ENCODE measurements at places on chromosomes 7 and 10.

DNA sequence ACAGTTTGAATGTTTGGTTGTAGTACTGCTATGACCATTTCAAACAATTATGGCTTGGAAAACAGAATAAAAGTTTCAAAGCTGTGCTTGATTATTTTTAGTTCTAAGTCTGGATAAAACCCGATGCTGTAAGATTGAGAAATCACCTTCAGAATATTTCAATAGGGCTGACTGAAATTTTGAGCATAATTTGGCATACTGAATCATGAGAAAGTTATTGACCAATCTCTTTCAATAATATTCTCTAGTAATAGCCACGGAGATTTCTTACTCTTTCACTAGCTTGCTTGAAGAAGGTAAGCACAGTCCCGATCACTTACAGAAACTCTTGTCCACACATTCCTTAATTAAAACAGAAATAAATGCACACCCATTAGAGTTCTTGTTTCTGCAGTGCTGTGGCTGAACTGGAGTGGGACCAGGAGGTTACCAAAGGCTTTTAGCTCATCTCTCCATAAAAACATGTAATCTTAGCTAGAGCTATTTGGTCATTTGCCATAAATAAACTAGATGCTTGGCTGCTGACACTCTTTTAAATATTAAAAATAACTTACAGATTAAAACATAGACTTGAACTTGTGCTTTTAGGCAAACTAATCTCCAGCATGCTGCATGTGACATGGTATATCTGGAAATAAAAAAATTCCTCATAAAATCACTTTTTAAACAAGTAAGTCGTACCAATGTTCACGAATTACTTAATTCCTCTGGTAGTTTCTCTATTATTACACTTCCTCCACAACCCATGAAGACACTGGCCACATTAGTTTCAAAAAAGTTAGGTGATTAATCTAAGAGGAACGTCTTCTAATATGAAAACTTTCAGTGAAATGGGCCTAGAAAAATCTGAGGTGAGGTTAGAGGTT, 97.8 kb downstream of the AGMO start:
- DNase-seq, result no peak

DNA sequence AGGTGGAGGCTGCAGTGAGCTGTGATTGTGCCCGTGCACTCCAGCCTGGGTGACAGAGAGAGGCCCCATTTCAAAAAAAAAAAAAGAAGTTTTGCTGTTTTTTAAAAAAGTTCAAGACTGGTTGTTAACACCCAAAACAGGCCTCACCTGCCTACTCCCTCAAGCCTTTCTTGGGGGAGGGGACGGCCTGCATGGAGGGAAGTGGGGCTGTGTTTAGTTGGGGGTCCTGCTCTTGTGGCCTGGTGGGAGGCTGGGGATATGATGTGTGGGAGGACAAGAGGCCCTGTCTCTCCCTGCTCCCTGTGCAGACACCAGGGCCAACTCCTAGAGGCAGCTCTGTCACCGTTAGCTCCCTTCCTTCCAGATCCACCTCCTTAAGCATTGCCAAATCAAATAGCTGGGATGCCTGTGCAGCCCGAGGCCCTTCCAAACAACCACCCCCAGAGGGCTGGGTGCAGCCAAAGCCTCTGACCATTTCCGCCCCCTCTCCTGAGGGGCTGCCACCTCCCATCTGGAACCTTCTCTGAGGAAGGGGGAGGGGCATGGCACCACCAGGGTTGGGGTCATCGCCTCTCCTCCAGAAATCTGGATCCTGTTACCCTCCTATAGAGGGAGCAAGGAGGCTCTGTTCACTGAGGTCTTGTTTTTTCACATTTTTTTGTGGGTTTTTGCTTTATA, 32.9 kb upstream of the ANKRD2 start:
- DNase-seq, result no peak

- no peak for DNase-seq
Measured at GRCh38 chr10:123897146-123897545, 5.5 kb upstream of the CPXM2 start.

- DNase-seq, result no peak
Measured at GRCh38 chr7:26048663-26049062, 103.3 kb upstream of the NFE2L3 start.

DNA sequence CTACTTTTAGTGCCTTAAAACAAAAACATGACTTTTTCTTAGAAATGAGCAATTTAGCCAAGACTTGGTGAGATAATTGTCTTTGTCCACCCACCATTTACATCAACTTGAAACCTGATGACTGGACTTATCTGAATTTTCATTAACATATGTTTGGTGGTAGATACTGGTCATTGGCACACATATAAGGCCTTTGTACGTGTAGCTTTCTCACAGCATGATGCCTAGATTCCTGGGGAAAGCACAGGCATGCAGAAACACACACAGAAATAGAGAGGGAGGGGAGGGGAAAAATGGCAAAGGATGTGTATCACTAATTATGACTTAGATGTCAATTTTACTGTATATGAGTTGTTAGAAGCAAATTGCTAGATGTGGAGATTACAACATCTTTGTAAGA, 488.4 kb downstream of the NXPH1 start:
- DNase-seq, result no peak

DNA sequence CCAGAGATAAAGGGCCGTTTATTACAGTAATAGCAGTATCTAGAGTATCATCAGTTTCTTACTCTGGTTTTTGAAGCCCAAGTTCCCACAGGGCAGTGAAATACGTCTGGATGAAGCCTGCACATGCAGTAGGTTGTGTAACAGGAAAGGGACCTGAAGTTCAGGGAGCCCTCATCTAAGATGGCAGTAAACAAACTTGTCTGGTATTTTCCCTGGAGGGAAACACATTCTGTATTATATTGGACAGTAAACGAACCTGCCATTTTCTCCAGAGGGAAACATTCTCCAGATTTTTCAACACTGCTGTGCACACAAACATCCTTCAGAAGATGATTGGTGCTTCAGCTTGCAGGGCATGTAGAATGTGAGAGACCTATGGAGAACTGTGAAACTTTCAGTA, 189.9 kb downstream of the TFEC start:
- no peak for DNase-seq

DNA sequence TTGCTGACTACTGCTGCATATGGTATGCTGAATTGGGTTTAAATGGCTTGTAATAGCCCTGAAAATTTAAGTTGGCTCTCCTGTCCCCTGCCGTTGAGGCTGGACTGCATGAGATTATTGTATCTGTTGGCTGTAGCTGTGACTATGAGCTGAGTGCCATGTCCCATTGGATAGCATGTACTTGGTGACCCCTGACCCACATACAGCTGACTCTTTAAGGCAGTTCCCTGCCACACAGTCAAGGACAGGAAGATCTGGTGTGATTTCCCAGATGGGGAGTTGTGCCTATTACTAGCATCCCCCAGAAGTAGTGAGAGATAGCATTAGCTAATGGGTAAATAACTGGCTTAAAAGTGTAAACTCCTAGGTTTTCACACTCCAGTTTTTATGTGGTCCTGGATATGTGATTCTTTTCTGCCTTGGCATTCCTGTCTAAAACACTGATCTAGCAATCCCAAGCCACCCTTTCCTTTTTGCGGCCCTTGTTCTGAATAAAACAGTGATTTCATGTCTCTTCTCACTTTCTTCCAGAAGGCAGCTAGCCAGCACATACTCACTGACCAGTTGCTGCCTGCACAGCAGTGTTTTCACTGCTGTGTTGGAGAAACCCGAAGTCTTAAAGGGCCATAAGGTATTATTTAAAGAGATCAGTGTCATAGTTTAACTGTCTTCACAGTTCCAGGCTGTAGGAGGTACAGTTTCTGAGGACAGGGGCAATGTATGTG, 35.9 kb downstream of the LRRC4 start:
- DNase-seq, result no peak

- no peak for DNase-seq
Measured at GRCh38 chr10:66162560-66163143, 763.2 kb upstream of the LRRTM3 start.

DNA sequence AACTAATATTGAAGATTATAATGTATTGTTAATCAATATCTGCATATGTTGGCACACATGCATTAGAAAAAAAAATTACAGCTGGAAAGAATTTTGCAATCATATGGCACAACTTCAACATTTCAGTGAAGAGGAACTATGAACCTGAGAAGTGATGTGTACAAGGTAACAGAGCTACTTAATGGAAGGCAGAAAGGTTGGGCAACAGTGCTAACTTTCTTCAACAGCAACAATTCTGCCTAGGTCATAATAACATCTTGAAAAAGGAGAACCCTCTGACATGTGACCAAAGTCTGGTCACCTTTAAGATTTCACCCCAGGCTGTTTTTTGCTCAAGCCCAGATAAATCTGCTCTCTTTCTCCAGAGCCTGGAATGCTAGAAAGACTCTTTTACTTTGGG, 47.9 kb upstream of the SKAP2 start:
- no peak for DNase-seq

DNA sequence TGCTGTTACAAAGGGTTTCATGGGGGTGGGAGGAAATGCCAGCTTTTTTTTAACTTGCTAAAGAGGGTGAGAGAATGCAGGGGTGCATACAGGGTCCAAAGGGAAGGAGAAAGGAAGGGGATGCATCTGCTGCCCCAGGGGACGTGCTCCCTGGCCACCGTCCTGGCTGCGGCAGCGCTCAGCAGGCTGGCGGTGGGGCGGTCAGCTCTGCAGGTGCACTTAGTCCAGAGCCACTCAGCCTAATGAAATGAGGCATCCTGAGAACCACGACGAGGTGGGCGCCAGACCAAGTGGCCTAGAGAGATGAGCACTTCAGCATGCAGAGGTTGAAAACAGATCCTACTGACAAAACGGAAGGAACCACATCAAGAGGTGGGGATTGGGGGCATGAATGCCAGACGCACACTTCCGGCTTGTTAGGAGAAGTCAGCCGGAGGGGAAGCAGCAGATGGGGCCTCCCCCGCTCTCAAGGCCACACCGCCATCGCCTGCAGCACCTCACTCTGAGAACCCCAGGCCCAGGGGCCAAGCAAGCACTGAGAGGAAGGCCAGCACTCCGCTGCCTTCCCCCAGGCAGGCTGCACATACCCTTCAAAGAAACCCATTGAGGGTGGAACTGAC, 94.5 kb downstream of the MAD1L1 start:
- DNase-seq, result no peak

- DNase-seq, result no peak
Measured at GRCh38 chr10:21184216-21184615, 287.1 kb upstream of the NEBL start.

- no peak for DNase-seq
Measured at GRCh38 chr7:121180436-121181063, 148.2 kb upstream of the WNT16 start.

- no peak for DNase-seq
Measured at GRCh38 chr7:140923358-140924006, 1.2 kb downstream of the BRAF start.

Data from NCI-H1105 (cell line).